ENCODE measurements at places on chromosomes 13 and 19. TPM values are rescaled to one million over a fixed set of nuclear protein-coding genes. Genes with fewer than 3 reads are reported as not detected.
A peak's percentile ranks its signal among the peaks of the same experiment; 100 is the strongest.

DNA sequence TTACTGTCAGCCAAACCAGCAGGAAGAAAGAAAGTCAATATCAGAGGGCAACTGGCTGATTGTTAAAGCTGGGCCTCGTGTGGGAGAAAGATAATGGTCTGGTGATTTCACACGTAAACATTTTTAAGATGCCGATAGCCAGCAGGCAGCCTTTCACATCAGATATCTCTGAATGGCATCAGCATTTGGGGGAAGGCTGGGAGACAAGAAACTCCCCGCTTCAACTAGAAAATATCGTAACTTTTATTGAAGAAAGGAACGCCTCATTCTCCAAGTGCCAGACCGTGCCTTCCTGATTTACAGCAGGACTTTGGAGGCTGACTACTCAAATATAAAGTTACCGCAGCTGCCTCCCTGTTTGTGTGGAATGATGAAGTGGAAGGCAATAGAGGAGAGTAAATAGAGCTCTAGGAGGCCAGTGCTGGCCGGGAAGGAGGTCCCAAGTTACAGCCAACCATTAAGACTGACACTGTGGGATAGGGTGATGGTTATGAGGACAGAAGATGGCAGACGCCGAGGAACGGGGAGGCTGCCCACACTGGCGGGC, 284.3 kb upstream of the MAB21L1 start:
- no peak for DNase-seq

GRCh38 chr19:7868671-7869452, 5.3 kb downstream of the PRR36 start:
- DNase-seq: peak; percentile 86

LRRC63 gene
- total RNA-seq: 0.59 TPM

DNA sequence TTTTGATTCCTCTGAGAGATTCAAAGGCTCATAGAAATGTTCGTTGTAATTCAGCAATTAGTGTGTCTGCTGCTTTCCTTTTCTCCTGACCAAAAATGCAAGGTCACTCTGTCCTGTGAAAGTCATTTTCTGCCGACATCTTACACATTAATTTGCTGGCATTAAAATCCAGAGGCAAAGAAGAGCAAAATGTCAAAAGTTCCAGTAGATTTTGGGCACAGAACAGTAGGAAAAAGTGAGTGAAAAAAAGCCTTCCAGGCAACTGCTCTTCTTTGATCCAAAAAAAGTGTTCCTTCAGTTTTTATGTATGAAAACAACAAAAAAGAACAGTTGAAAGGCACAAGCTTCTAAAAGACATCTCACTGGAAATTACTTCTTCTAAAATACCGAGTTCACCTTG, 413.8 kb downstream of the FOXO1 start:
- DNase-seq: no peak

LHFPL6 gene
- total RNA-seq: 0.74 TPM

GRCh38 chr19:35549174-35549788, 3.9 kb downstream of the TMEM147 start:
- DNase-seq: peak; percentile 67

- DNase-seq: no peak
These were observed 45.6 kb downstream of the SERPINE3 start for GRCh38 chr13:51385114-51385513.

- no peak for DNase-seq
These were observed 37.8 kb downstream of the STOML3 start for GRCh38 chr13:38952827-38953226.

CGB5 gene
- total RNA-seq: not detected

DNA sequence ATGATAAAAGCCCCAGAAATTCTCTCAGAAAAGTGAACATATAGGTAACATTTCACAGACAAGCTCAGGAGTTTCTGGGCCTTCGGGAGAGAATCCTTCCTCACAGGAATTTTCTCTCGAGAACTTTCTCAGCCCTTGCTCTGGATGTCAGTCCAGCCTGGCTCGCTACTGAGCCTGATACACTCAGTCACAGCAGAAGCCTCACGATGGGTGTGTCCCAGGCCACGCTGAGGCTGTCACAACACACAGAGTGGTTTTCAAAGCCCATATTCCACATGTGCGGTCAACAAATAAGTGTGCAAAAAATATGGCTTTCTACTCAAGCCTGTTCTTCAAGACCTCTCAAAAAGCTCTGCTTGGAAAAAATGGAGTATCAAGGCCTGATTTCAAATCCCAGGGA, 31.5 kb upstream of the MEDAG start:
- no peak for DNase-seq

TTC9B gene
- total RNA-seq: not detected

DNA sequence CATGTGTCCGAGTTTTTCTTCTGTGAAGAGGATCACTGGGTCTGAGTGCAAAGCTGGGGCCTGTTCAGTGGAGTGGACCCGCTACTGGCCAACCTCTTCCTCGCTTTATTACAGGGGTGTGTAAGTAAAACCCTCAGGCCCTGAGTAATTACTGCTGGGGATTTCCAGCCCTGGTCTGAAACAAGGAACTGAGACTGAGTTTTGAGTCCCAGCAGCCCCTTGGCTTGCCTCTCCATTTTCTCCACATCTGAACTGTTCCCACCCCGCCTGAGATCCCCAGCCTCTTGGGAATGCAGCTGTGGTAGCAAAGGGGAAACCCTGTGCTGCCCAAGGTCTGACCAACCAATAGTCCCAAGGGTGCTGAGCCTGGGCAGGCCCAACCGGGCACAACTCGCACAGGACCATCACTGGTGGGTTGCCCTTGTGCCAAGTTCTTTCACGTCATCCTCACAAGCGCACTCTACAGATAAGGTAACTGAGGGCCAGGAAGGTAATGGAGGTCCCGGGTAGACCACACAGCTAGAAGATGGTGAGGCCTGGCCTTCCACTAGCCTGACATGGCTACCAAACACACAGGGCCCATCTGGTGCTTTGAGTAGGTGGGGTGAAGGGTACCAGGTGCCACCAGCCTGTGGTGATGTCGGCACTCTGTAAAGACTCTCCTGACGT, 13.7 kb upstream of the SLC35E1 start:
- DNase-seq: peak; percentile 70

GRCh38 chr19:17081672-17082630, 6.4 kb downstream of the MYO9B start:
- DNase-seq: no peak

GRCh38 chr13:98200211-98200878, 23.3 kb upstream of the RNF113B start:
- no peak for DNase-seq

- no peak for DNase-seq
These were observed 646 bp upstream of the SLC10A2 start for GRCh38 chr13:103066781-103067345.

GRCh38 chr19:44653977-44654774, 10.5 kb downstream of the PVR start:
- DNase-seq: peak; percentile 88

GRCh38 chr13:106561551-106562170, 6.3 kb downstream of the ARGLU1 start:
- peak; percentile 75 for DNase-seq

DNA sequence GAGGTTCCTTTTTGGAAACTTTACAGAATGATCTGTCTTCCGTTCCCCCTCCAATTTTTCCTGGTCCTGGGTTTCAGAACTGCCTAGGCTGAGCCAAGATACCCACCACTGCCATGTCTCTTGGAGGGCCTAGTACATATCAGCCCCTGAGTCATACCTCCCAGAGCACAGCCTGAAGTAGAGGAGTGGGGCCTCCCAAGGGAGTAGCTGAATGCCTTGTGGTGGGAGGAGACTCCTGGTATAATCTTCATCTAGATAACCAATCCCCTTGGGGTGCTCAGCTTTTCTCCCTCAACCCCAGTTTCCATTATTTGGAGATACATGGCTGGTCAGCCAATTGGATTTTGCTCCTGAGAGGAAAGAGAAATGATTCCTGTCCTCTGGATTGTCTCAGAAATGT, 30.3 kb downstream of the ZNF763 start:
- no peak for DNase-seq

DNA sequence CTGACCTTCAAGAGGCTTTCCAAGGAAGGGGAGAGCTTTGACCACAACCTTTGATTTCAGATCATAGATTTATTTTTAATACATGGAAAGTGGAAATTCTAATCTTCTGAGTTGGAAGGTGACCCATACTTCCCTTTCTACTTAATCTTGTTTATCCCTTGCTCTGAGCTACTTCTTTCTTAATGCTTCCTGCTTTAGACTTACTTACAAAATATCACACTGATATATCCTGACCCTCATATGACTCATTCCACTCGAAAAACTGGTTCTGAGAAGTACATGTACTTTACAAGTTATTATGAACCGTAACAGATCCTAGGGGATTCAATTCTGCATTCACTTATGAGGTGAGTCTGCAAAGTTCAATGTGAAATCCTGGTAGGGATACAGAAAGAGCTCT, 76.2 kb upstream of the IRS2 start:
- DNase-seq: no peak

GRCh38 chr19:14577264-14577663, 5.4 kb upstream of the NDUFB7 start:
- no peak for DNase-seq

IRS2 gene
- total RNA-seq: 2.8 TPM

CD79A gene
- total RNA-seq: 19.3 TPM

DNA sequence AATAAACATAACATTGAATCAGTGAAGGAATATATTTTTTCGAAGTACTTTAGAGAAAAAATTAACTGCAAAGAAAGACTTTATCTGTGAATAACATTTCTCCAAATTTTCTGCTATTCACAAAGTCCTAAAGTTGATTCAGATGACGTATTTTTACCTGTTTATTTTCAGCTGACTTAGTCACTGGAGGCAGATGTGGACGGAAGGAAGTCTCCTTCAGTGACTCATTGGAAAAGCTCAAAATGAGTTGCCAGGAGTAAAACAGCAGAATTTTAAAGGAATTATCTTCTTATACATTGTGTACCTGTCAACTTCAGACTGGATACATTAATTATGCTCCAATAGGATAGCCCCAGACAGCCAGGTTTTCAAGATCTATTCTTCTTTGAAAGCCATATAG, 679.3 kb upstream of the GPC6 start:
- no peak for DNase-seq

TUBA3C gene
- total RNA-seq: not detected

GRCh38 chr19:45340232-45340898, at the start of gene KLC3:
TSS of gene KLC3 (plus strand) at chr19:45340750. CDS start at chr19:45345542, 4,792 bp downstream.
- DNase-seq: peak; percentile 37

PRR22 gene
- 4.4 TPM for total RNA-seq

GRCh38 chr19:12752056-12752781, 628 bp downstream of the BEST2 start:
- no peak for DNase-seq

LILRA1 gene
- total RNA-seq: not detected

DNA sequence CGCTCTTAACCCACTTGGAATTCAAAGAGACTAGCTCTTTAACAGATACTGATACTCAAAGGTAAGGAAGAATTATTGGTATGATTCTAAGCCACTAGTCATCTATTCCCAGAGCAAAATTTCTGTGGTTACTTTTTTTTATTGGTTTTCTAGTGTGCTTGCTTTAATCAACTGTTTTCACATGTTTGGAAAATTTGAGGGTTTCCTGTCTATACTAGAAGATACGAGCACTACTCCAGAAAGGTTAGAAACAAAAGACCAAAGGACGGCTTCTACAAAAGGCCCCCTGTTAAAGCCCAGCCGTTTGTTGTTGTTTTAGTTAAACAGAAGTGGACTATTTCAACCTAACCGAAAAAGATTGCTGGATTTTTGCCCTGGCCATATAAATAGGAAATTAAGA, 18.5 kb upstream of the LPAR6 start:
- DNase-seq: no peak

DNA sequence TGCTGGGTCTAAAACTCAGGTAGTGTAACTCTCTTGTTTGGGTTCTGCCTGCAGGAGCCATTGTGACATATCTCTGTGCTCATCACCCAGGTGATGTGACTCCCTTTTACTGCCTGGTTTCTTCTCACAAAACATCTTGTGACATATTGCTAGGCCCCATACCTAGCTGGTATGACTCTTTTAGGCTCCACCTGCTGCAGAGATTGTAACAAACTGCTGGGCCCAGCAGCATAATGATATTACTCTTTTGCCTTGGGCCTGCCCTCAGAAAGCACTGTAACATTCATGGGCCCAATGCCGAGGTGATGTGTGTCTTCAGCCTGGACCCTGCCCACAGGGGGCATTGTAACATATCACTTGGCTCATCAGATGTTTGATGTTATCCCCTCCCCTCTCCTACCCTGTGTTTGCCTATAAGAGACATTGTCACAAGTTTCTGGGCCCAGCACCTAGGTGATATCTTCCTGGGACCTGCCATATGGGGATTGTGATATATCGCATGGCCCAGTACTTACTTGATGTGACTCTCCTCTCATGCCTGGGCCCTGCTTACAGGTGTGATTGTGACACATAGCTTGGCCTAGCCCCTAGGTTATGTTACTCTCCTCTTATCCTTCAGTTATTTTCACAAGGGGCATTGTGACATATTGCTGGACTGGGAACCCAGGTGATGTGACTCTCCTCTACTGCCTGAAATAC, 18.0 kb upstream of the ZNF681 start:
- no peak for DNase-seq

ARHGAP45 gene
- 150 TPM for total RNA-seq

- DNase-seq: no peak
These were observed 11.9 kb upstream of the GARIN5A start for GRCh38 chr19:50488389-50489194.

FRY gene
- 0.58 TPM for total RNA-seq

GRCh38 chr19:28420811-28421550, 792.0 kb downstream of the UQCRFS1 start:
- no peak for DNase-seq

ZNF880 gene
- total RNA-seq: 18.1 TPM

ZNF723 gene
- total RNA-seq: not detected

DNA sequence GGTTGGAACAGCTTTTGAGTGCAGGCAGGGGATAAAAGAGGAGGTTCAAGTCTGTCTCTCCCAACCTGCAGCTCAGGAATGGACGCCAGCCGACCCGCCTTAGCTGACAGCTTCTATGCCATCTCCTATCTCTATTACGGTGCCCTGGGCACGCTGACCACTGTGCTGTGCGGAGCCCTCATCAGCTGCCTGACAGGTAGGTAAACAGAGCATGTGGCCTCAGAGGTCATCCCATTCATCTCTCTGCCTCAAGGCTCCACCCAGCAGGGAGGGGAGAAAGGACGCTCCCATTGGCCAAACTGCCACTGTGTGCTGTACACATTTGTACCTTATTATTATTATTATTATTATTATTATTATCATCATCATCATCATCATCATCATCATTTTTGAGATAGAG, 16.5 kb downstream of the SLC5A5 start:
- no peak for DNase-seq

DNA sequence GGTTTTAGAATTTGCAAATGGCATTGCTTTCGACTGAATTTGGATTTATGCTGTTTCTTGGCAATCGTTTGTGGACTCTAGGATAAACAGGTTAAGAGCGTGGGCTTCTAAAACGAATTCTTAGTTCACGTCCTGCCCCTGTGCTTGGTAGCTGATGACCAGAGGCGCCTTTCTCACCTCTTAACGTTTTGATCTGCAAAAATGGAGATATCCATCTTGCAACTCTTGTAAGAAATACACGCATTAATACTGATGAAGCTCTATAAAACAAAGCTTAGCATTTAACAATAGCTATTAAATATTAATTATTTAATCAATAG, 580 bp upstream of the KATNAL1 start:
- no peak for DNase-seq

DNA sequence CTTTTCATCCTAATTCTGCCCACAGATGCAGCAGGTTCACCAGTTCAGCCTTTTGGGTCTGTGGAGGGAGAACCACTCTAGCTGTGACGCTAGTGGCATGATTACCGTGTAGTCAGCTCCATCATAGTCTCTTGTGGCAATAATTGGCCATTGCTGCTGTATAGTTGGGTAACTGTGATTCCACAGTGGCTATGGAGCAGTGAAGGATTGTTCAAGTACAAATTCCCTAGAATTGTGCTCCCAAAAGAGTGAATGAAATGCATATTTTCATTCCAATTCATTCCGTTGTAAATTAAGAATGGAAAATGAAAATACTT, 856 bp downstream of the TEX26 start:
- DNase-seq: no peak
